Activated CD4-positive, alpha-beta T cell treated with anti-CD3 and anti-CD28 coated beads, Interleukin-2, amount 50 U/mL, for 16 hours (primary cell): ENCODE measurements at places on chromosomes 2 and 18.
A peak's percentile ranks its signal among the peaks of the same experiment; 100 is the strongest.

DNA sequence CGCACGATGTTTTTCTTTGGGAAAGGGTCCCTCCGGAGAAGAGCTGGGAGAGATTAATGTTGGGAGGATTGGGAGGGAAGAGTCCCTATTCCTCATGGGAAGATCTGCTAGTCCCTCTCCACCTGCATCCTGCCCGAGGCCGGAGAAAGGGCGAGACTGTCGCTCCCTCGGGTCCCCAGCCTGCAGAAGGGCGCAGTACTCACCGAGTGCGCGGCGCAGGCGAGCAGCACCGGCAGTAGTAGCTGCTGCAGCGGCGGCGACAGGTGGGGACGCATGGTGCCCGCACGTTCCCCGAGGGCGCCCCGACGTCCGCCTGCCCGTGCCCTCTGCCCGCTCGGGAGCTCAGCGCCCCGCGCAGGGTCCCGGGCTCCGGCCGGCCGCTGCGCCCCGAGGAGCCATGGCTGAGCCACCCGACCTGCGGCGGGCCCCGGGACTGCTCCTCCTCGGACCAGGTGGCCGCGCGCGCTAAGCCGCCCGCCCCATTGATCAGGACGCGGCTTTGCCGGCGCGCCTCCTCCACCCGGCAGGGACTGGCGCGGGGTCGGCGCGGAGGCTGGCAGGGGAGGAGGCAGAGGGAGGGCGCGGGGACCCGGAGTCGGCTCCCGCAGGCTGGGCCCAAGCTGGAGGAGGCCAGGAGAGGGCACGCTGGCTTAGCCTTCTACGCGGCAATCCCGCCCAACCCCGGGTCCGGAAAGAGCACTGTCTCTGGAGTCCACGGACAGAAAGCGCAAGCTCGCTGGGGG lies at the start of gene SCTR:
TSS of gene SCTR (minus strand) at position 532 of the 743 bp plus-strand sequence. CDS start at position 275, 257 bp downstream.
- no peak for DNase-seq

DNA sequence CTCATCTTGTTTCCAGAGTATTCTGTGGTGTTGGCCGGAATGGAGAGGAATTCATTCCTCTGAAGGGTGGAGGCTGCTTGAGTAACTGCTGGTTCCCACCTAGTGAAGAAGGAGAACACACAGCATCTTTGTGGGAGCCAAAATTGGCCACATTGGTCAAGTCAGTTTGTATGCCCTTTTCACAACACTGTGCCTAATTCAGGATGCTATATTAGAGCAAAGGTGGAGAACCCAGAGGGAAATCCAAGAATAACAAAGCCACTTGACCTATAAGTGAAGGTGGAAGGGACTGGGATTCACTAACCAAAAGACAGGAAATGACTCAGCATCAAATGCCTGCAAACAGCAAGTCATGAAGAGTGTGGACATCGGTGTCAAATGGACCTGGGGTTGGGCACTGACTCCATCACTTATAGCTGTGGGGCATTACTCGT lies 27.3 kb upstream of the MLPH start:
- no peak for DNase-seq

- no peak for DNase-seq
These were observed 245.5 kb upstream of the CXCR4 start for GRCh38 chr2:136363470-136363869.

DNA sequence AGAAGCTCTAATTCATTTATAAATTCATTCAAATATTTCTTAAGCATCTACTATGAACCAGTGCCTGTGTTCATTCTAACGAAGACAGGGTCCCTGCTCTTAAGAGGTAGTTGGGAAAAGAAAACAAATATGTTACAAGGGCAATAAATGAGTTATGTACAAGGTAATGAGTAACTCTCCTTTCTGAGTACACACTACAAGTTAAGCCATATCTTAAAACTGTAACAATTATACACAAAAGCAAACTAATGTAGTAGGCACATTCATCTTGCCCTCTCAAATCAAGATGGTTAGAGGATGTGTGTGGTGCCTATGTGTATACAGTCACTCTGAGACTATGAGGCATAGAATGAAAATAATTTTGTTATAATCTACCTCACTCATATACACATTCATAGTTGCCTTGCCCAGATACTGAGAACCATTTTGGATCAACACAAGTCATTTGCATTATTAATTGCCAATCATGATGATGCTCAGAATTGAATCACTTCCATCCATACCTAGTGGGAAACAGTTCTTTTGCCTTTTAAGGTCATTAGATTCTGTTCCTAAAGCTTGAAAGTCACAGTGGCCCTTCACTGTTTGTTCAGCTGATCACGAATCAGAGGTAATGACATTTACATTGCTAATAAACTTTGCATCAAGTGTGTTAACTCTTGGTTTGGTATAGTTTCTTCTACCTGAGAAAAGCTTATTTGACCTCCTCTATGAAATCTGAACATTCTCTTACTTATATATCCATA lies 283.1 kb downstream of the ZNF385B start:
- no peak for DNase-seq

GRCh38 chr2:237570776-237571335 lies 4.5 kb downstream of the PRLH start:
- no peak for DNase-seq

GRCh38 chr2:106076941-106077340 lies 117.2 kb downstream of the UXS1 start:
- DNase-seq: no peak

- DNase-seq: peak; percentile 77
These were observed 39.2 kb downstream of the BIN1 start for GRCh38 chr2:127067620-127068350.
